SW 1271 (cell line): ENCODE measurements at places on chromosomes 2 and 18.

DNA sequence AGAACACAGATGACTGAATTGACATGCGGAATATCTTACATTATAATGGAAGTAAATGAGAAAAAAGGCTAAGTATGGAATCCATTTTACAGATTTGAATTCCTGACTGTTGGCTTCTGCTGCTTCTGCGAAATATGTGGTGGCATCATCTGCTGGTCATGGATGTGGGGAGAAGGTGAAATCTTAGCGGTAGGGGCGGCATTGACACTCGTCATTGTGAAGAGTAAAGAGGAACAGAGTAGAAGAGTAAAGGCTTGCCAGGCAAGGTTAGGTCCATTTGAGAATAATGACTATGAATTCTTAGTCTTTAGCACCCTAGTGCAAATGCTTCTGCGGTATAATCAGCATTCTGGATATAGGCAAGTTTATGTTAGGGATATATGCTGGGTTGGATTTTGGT is 32.4 kb downstream of the ACTR3 start:
- no peak for DNase-seq

GRCh38 chr2:238127165-238128060 is 11.1 kb upstream of the KLHL30 start:
- no peak for DNase-seq

DNA sequence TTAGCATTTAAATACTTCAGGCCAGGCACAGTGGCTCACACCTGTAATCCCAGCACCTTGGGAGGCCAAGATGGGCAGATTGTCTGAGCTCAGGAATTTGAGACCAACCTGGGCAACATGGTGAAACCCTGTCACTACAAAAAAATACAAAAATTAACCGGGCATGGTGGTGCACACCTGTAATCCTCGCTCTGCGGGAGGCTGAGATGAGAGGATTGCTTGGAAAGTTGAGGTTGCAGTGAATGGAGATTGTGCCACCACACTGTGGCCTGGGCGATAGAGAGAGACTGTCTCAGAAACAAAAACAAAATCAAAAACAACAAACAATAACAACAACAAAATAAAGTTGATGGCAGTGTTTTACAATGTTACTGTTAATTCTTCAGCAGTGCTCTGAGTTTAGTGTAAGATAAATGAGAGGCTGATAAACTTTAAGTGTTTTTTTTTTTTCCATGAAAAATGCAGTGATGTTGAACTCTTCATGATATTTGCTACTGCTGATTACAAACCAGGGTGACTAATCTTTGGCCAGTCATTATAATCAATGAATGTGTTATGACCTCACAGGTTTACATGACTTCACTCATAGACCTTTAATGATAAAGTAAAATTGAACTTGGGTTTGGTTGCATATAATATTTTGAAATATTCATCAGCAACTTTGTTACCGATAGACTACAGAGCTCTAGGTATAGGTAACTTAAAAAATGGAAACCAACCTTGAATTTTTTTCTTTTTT is 2.5 kb downstream of the ITGAV start:
- no peak for DNase-seq

GRCh38 chr2:39625193-39625926 is 40.4 kb upstream of the TMEM178A start:
- DNase-seq, result no peak

- DNase-seq, result no peak
These were observed 118.9 kb upstream of the FOSL2 start for GRCh38 chr2:28273751-28274150.
